ENCODE measurements at places on chromosomes 5 and 9.

GRCh38 chr9:99474186-99474585, 252.1 kb downstream of the SEC61B start:
- DNase-seq: no peak

DNA sequence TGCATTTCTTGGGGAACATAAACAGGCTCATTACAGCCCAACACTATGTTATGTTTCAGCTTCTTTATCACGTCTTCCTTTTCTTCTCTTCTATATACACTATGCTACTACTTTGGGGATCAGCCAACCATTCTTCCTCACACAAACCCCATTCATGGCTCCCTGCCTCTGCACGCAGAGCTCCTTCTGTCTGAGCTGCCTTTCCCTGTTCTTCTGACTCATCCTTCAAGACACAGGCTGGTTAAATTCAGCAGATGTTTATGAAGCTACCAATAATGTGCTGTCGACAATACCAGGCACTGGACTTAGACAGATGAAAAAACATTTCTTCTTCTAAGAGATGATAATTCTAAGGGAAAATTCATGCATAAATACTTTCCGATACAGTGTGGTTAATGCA, 102.5 kb upstream of the TXNDC8 start:
- DNase-seq: no peak

GRCh38 chr9:36154331-36154952, 14.7 kb upstream of the CCIN start:
- no peak for DNase-seq

GRCh38 chr5:106401561-106401960, 1269.2 kb downstream of the EFNA5 start:
- no peak for DNase-seq

DNA sequence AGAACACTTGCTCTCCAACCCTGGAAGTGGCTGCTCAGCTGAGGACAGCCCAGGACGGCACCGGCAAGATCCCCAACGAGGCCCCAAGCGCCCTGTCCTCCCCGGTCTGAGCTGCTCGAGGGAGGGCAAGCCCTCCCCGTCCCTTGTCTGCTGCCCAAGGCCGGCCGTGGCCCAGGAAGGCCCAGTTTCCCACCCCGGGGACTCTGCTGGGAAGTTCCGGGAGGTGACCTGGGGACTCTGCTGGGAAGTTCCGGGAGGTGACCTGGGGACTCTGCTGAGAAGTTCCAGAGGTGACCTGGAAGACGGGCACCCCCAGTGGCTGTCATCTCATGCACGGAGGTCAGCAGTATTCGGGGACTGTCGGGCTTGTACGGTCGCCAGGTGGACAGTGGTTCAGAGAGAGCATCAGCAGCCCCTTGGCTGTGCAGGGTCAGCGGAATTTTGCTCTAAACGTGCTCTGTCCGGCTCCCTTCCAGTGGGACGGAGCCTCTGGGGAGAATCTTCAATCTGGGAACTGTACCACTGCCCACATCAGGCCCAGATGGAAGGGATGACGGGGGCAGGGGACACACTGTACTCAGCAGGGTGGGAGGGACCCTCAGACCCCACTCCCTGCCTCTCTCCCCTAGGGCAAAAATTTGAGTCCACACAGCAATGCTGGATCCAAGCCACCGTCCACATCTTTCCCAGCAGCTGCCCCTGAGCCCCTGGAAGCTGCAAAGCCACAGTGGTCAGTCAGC, 7.2 kb downstream of the NACC2 start:
- DNase-seq: no peak

DNA sequence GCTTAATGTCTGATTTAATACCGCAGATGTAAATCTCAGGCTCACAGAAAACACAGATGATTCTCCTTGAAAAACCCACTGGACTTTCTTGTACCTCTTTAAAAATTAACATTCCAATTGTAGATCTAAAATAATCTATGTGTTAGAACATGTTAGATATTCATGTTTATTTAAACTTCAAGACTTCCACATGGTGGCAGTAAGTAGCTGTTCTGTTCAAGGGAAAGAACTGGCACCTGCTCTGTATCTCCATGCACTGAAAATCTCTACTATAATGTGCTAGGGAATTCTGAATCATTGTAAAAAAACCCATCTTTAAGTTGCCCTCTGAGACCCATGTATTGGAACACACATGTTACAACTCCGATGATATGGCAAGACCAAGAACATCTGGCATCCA, 366.9 kb downstream of the DMRTA1 start:
- no peak for DNase-seq

DNA sequence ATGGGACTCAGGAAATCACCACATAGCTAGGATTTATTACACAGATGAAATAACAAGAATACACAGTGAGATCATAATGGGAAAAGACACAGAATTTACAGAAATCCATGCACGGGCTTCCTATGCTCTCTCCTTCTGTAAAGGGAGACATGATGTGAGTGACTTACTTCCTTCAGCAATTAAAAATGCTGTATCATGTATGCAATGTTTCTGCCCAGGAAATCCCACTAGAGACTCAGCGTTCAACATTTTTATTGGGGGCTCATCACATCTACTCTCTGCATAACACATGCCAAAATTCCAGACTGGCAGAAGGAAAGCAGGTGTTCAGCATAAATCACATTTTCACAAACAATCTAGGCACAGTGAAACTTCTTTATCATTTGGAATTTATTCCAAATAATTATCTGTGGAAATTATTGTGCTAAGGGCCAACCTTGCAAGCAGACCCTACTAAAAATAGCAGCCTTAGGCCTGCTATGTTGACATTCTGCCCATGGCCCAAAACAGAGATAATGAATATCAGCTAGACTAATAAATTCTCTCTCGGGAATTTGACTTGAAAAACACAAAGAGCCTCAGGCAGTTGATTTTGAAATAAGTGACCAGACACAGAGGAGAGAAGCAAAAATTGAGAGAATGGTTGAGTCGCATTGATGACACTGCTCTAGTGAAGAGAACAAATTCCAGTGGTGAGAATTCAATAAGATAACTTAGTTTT, 31.4 kb upstream of the SELENOP start:
- DNase-seq: no peak

DNA sequence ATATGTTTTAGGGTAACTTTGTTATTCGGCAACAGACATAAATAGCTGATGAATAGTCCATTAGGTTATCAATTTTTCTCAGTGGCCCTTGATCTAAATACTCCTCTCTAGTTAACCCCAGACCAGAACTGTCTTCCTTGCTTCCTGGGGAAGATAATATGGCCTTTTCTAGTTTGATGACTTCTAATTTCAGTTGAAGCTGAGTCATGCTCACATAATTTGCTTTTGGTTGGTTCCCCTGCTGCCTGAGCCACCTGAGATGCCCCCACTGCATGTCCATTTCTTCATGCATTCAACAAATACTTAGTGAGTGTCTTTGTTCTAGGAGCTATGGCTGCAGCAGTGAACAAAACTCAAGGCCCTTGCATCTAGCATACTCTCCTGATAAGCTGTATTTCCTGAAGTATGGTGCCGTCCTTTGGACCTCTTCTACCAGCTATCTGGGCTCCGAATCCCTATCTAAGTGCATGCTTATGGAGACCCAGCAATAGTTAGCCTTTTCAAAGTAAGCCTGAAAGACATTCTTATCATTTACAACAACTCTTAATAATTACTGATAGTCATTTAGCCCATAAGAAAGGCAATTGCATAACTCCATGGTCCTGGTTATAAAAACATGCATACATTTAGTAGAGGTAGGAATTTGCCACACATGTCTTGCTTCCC, 84.5 kb upstream of the SLC12A2 start:
- DNase-seq: no peak

- no peak for DNase-seq
Measured at GRCh38 chr5:141208478-141208877, at the start of gene PCDHB12. Gene PCDHB12, plus strand, starts transcription at chr5:141208719. Its CDS starts 189 bp downstream, at chr5:141208908.

DNA sequence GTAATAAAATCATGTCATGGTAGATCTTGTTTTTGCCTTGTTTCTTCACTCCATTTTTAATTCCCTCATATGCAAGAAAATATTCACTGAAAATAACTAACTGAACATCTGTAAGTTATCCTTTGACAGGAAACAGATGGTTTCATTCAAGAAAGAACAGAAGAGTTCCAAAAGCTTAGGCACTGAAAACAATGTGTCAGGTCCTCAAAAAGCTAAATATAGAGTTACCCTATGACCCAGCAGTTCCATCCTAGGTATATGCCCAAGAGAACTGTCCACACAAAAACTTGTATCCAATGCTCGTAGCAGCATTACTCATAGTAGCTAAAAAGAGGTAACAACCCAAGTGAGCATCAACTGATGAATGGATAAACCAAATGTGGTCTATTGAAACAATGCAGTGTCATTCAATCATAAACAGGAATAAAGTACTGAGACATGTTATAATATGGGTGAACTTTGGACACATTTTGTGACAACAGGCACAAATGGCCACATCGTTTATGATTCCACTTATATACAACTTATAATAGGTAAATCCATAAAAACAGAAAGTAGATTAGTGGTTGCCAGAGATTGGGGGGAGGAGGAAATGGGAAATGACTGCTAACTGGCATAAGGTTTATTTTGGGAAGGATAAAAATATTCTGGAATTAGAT, 231.0 kb downstream of the FRMD3 start:
- DNase-seq: no peak

All from thoracic aorta (tissue), 2 donors.